Fibroblast of skin of left quadriceps (primary cell): ENCODE measurements at places on chromosomes 1 and 21.

DNA sequence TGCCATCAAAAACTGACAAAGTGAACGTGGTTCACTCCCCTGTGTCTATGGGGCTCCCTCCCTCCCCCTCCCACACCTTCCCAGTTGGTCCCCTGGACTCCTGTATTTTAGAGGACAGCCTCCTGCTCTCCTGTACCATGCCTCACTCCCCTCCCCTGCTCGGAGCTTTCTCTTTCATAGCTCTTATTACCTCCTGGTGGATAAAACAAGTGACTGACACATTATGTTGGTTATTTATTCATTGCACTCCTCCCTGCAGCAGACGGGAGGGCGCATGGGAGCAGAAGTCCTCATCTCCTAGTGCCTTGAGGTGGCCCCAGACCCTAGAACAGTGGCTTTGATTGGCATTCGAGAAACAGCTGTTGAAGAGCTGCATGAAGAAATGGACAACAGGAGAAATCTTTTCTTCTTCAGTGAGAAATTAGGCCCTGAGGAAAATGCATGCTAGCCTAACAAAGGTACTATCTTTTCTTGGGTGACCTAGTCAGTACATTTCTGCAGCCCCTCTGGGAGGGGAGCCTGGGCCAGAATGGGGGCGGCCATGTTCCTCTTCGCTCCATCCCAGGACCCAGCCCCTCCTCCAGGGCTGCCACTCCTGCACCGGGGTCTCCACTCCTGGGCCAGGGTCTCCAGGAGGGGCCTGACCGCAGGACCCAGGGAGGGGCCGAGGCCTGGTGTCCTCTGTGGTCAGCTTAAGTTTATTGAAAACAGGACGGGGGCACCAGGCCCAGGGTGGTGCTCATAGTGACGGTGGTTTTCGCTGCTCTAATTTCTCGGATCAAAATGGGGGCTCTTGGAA lies 1.2 kb upstream of the TFF1 start:
- DNase-seq = no peak

GRCh38 chr1:240385551-240385950 lies 226.4 kb downstream of the GREM2 start:
- DNase-seq = no peak

GRCh38 chr1:160149233-160149632 lies 2.2 kb upstream of the ATP1A4 start:
- DNase-seq = no peak

DNA sequence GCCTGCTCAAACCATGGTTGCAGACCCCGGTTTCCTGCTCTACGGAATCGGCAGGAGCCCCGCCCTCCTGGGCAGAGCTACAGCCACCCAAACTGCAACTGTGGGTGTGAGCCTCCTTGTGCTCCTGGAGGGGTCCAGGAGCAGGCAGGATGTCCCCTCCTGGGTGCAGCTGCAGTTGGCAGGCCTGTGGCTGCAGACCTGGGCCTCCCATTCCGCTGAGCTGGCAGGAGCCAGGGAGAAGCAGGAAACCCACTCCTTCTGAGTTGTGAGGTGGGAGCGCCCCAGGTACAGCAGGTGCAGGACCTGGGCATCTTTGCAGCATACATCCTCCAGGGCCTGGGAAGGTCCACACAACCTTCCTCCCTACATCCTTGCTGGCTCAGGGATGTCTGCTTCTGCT lies 578.7 kb upstream of the USP24 start:
- no peak for DNase-seq

- DNase-seq = no peak
Observed at GRCh38 chr1:60431593-60431992, 358.0 kb upstream of the C1orf87 start.

DNA sequence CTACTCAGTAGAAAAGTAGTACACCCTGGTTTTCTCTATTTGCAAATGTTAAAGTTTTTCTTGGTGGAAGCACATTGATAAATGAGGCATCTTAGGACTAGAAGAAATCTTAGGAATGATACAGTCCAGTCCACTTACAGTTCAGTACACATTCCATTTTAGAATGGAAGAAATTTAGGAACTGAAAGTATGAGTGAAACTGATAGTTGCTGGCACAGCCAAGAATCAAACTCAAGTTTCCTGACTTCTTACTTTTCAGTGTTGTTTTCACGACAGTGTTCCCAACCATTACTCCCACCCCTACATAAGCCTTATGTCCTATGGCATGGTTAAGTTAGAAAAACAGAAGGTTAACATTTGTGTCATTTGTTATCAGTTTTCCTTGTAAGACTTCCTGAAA lies 258.5 kb downstream of the BACH1 start:
- no peak for DNase-seq

- DNase-seq = no peak
Observed at GRCh38 chr21:26790296-26790695, 54.9 kb downstream of the ADAMTS1 start.

GRCh38 chr1:167800251-167800650 lies 78.5 kb downstream of the MPZL1 start:
- DNase-seq = no peak

DNA sequence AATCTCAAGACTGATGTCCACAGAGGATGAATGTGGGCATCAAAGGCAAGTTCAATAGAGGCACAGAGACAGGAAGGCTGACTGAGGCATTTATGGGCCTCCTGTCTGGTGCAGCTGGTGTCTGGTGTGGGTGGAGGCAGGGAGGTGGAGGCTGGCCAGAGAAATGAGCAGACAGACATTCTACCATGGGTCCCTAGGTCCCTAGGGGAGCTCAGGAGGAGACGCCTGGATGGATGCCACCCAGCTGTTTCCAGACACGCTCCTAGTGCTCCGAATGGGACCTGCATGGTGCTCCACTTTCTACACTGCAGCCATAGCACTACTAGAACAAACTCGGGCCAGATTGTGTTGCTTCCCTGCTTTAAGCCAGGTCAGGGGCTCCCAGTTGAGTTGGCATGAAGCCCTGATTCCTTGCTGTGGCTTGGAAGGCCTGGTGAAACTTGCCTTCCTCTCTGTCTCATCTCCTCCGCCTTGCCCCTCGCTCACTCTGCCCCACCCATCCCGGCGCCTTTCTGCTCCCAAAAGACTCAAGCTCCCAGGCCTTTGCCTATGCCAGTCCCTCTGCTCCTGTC lies 25.3 kb downstream of the PADI2 start:
- no peak for DNase-seq

DNA sequence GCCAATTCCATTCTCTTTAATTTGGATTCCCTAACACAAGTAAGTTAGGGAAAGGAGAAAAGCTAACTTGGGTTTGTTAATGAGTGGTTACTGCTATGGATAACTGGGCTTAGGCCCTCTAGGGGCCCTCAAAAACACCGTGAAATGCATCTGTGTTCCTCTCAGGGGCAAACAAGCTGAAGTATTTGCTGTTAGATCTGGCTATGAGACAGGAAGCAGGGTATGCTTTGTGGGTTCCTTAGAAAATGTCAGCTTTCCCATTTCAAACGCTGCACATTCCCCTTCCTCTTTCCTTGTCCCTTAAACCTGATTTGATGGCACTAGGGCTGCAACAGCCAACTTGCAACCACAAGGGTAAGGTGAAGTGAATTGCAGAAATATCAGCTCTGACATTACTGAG lies 5.7 kb upstream of the CAP1 start:
- DNase-seq = no peak

DNA sequence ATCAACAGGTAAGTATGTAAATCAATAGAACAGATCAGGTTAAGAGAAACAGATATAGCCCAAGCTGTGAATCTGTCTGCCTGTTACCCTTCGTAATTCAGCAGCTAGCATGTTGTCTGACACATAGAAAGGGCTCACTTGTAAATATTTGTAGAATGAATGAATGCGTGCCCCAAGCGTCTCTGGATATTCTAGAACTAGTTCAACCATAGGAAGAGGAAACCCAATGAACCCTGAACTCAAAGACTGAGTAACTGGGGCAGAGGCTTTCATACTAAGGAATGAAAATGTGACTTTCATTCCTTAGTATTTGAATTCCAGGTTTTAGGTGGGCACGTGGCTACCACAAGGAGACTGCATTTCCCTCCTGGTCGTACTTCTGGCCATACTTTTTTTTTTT lies 60.1 kb upstream of the SMYD2 start:
- no peak for DNase-seq

DNA sequence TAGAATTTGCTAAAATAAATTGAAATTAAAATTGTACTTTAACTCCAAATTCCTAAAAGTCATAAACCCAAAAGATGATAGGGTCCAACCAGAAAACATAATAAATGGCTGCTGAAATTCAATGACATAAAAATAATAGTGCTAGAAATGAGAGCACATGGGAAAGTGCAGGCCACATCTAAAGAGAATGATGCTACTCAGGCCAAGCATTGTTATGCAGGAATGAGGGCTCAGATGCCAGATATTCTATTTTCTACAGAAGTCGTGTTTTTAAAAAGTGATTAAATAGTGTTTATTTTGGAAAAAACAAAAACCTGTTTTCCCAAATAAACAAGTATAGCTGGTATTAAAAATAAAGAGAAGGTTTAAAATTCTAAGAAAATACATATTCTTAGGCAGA lies 234.4 kb downstream of the KCNT2 start:
- DNase-seq = no peak

DNA sequence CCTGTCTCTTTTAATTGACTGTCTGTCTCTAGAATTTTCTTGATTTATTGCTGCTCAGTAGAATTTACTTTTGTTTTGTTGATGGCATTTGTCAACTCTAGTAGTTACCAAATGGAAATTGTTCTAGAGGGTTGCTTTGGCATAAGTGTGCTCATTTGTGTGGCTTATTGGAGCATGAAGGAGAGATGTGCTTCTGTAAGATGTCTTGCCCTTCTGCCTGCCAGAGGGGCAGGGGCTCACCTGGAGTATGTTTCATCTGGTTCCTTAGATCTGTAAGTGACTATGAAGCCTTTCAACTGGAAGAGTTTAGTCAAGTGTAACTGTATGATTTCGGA lies 345.5 kb downstream of the DISC1 start:
- no peak for DNase-seq

GRCh38 chr1:162224267-162224666 lies 152.4 kb downstream of the SPATA46 start:
- no peak for DNase-seq

DNA sequence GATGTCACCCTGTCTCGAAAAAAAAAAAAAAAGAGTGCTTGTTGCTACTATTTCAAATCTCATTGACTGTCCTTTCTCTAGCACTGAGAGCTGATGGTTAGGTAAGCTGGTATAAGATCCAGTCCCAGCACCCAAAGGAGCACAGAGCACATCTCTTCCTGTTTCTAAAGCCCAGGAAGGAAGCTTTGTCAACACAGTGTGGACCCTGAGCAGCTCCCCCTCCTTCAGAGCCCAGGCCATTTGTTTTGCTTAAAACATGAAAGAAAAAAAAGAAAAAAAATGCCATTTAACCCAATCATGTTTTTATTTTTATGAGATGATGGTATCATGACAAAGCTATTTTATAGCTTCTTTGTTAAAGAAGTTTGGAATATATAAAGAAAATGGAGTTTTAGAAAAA lies 184.1 kb upstream of the DUSP10 start:
- no peak for DNase-seq
